ENCODE measurements at places on chromosomes 5 and 9.

DNA sequence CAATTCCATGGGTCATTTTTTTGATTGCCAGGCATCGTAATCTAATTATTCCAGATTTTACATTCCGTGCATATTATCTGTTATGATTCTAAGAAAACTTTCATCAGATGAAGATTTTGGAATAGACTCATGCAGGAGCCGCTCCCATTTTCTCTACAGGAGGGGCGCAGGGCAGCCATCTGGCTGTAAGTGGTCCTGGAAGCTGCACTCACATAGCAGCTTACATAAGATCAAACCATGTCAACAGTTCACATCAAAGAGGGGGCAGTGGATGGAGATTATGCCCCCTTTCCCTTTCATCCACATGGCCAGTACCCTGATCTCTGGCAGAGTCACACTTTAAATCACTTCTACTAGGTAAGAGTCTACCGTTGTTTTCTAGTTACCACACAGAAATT is 73.3 kb upstream of the PCA3 start:
- no peak for DNase-seq

- DNase-seq: no peak
Measured at GRCh38 chr5:79837761-79838551, 148.3 kb downstream of the CMYA5 start.

DNA sequence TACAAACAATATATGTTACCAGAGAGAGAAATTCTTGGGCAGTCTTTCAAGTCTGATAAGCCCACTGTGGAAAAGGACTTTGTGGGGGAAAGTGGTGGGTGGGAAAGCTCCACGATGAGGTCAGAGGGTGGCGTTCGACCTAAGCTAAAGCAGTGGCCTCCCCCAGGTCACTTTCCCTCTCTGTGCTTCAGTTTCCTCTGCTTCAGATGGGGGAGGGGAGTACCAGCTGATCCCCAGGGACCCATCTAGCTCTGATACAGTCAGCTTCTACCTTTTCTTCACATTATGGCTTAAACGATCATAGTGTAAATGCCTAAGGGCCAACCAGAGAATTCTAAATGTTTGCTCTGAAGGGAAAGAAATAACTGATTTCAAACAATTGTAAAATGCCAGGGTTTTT is 36.6 kb upstream of the ARSB start:
- peak; percentile 10 for DNase-seq

- no peak for DNase-seq
Measured at GRCh38 chr9:95715868-95716435, 159.5 kb upstream of the ERCC6L2 start.

DNA sequence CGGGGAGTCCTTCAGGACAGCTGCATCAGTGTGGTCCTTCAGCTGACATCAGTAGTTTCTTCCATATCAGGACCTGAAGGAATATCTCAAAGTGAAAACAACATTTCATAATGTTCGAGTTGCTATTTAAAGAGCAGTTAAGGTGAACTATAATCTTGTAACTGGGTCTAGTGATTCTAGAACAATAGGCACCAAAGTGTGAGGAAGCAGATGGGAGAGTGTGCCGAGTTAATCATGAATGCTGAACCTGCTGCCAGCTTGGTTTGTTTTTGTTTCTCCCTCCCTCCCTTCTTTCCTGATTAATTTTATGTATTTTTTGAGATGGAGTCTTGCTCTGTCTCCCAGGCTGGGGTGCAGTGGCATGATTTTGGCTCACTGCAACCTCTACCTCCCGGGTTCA is 3.6 kb upstream of the PTGR1 start:
- DNase-seq: no peak

DNA sequence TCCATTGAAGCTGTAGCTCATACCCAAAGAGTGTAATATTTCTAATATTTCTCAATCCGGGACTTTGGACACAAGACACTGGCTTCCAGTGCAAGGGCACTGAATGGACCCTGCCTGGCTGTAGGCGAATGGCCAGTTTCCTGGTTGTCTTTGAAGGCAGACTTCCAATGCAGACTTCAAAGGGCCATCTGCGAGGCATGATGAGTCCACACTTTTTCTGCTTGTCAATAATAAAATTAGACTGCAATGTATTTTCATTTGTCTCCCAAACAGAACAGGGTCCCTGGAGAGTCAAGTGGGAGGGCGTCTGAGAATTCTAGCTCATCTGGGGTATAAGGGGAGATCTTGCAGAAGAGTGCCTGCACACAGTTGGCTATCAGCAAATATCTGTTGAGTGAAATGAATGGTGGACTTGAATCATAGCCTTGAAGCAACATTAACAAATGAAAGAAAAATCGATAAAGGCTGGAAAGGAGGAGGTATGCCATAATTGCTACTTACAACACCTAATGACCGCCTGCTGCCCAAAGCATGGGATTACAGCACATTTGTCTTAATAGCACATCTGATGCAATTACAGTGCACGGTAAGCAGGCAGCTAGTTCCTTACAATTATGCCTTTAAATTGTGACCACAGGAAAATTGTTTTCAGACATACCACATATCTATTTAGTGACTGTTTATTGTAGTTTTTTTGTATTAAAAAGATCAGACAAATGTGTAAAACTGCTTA is 137.5 kb downstream of the ARHGEF28 start:
- no peak for DNase-seq

GRCh38 chr5:37771203-37771611 is 68.6 kb downstream of the GDNF start:
- DNase-seq: no peak

- peak; percentile 70 for DNase-seq
Measured at GRCh38 chr9:89603767-89604665, 796 bp upstream of the GADD45G start.

DNA sequence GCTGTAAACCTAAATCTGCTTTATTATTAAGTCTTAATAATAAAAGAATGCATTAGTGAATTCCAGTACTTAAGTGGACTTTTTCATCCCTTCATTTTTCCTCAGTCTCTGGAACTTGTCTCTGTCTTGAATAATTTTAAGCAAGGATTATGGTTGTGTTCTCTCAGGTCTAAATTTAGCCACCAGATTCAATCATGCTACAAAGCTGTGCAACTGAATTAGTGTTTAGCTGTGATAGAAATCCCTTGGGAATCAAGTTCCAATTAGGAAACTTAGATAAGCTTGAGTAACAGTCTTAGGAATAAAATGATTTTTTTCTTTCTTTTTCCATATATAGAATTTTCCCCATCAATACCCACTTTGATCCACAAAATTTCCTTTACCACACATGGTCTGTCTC is 104.3 kb downstream of the PLPPR1 start:
- DNase-seq: peak; percentile 33

GRCh38 chr9:84750152-84750865 is 80.8 kb downstream of the NTRK2 start:
- no peak for DNase-seq

DNA sequence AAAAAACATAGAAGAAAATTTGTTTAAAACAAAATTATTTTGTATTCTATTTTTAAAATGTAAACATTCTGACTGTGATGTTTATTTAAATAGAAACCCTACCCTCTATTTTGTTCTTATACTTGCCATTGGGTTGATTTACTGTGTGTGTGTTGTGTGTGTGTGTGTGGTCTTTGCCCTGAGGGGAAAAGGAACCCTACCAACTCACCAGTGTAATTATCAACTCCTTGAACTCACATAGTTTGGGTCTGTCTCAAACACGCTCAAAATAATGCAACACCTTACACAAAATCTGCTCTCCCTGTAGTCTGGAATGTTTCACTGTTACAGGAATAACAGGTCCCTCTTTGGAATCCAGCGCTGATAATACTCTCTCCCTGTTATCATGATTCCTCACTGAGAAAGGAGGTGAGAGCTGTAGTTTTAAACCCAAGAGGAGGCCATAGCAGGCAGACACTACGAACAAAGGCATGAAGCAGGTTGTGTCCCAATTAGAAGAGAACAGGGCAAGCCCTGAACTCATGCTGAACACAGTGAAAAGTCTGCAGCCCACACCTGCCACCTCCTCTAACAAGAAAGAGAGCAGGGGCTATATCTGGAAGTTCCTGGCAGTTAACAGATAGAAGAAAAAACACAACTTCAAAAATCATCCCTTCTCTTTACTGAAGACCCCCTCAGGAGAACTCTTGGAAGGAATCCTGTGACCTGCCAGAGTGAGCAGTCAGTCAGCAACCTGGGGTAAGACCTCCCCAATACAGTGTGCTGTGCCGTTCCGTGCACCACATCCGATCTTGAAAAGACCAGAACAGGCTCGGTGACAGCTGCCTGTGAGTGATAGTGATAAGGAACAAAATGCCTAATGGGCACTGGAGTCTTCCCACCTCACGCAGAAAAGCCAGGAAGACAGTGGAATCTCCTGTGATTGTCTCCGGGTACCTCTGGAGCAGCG is 608.1 kb upstream of the ADAMTS16 start:
- DNase-seq: no peak

DNA sequence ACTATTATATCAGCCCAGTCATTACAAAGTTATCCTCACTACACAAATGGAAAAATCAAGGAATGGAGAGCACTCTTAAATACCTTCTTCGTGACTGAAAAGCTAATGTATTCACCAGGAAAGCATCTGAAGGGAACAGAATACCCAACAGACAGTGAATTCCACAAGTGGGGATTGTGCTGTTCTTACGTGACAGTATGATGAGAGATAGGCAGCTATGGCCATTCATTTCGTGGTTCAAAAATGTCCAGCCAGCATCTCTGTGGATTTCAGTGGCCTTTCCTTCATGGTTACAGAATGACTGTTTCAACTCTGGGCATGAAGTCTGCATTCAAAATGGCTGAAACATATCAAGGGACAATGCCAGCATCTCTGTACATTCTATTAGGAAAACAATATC is 323.8 kb downstream of the PRELID2 start:
- DNase-seq: no peak

- DNase-seq: no peak
Measured at GRCh38 chr9:97518166-97518908, 16.9 kb downstream of the TMOD1 start.

GRCh38 chr9:38003230-38003629 is 65.8 kb downstream of the SHB start:
- DNase-seq: no peak

DNA sequence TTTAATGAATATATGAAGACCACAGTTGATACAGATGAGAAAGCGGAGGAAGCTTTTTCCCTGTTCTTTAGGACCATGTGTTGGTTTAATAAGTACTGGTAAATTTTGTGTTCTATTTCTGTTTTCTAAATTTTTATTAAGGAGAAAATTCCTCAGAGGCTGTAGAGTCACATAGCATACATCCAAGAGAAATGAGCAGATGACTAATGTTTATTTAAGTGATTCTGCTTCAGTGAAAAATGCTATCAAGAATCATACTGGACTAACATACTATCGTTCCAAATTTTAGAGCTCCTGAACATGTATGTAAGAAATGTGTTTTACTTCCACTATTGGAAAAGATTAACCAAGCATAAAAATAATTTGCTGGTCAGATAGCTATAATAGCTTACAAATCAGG is 115.0 kb downstream of the KIAA1958 start:
- no peak for DNase-seq

GRCh38 chr9:123455187-123455586 is 99.2 kb downstream of the CRB2 start:
- no peak for DNase-seq

GRCh38 chr5:132022737-132023136 is 11.3 kb upstream of the ACSL6 start:
- no peak for DNase-seq

DNA sequence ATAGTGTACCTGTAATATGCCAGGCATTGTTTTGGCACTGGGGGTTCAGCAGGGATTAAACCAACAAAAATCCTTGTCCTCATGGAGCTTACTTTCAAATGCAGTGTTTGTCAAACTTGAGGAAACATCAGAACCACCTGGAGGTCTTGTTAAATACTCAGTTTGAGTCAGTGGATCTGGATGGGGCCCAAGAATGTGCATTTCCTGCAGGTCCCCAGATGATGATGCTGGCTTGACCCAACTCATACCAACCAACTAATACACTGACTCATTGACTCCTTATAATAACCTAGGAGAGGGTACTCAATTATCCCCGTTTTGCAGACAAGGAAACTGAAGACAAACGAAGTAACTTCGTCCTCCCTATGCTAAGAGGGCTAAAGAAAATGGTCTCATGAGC is 11.3 kb downstream of the WWC1 start:
- no peak for DNase-seq

GRCh38 chr5:174453690-174454089 is 270.7 kb upstream of the MSX2 start:
- no peak for DNase-seq

- DNase-seq: no peak
Measured at GRCh38 chr5:27208051-27208450, 169.7 kb upstream of the CDH9 start.

DNA sequence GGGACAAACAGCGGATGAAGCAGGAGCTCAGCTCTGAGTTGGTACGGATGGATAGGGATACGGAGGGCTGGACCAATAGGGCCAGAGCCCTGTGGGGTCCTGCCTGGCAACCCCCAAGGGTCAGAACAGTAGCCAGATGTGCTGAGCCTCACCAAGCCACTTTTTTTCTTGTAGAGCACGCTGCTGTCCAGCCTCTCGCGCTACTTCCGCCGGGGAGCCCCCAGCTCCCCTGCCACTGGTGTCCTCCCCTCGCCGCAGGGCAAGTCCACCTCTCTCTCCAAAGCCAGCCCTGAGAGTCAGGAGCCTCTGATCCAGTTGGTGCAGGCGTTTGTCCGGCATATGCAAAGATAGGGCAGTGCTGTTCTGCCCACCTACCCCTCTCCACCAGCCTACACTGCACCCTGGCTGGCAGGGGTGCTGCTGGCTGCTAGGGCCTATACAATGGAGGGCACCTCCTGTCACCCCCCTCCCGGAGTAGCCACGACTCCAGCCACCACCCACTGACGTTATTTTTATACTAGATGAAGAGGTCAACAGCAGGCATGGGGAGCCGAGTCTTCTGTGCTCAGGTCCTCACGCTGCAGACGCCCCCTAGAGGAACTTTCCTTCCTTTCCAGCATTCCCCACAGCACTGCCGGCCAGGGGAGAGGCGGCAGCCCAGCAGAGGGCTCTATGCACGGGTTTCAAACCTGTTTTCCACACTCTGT is 21.6 kb downstream of the SH3GLB2 start:
- peak; percentile 64 for DNase-seq

- DNase-seq: no peak
Measured at GRCh38 chr5:29054282-29054681, 2015.9 kb upstream of the CDH9 start.

DNA sequence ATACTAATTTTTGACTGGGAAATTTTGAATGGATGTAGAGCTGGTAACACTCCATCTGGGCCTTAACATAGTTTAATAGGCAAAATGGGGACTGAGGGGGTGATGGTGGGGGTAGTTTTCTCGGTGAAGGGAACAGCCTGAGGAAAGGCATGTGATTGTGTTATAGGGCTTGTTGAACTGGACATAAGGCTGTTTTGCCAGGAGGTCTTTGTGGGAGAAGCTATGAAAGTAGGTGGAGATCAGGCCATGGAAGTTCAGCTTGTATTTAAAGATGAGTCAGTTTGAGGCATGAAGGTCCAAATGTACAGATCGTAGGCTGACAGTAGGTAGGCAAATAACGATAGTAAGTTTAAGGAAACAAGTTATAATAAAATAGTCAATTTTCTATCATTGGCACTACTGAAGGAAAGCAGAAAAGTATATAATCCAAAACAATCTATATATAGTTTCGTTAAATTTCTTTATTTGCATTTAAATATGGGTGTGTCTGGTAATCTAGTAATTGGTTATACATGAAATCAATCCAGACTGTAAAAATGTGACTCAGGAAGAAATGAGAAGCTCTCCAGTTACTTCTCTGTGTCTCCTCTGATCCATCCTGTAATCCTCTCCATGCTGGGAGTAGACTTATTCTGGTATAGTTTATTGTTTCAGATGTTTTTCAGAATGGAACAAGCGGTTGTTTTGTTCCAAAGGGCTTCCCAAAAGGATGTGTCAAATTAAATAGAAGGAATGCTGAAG is 2.8 kb downstream of the CSNK1G3 start:
- no peak for DNase-seq

GRCh38 chr5:20678814-20679298 is 690.9 kb upstream of the CDH18 start:
- no peak for DNase-seq

Data from NCI-H1417 (cell line).